ENCODE measurements at places on chromosomes 3 and 15.

DNA sequence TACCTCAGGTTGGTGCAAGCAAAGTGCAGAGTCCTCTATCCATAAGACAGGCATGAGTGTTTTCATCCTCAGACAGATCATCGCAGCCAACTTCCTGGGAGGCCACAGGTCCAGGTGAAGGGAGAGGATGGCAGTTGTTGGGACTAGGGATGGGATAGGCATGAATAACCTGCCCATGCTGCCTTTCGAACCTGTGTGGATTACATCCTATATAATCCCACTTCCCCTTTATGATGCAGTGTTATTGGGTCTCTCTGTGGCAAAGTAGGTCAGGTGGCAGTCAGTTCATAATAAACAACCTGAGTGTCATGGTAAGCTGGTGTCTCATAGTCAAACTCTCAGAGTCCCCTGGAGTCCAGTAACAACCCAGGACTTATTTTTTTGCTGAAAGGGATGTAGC, 40.4 kb downstream of the CCR3 start:
- DNase-seq = no peak

- no peak for DNase-seq
These were observed 49.0 kb upstream of the SLC4A7 start for GRCh38 chr3:27533261-27533607.

GRCh38 chr15:81281766-81282605, 42.0 kb downstream of the STARD5 start:
- no peak for DNase-seq

DNA sequence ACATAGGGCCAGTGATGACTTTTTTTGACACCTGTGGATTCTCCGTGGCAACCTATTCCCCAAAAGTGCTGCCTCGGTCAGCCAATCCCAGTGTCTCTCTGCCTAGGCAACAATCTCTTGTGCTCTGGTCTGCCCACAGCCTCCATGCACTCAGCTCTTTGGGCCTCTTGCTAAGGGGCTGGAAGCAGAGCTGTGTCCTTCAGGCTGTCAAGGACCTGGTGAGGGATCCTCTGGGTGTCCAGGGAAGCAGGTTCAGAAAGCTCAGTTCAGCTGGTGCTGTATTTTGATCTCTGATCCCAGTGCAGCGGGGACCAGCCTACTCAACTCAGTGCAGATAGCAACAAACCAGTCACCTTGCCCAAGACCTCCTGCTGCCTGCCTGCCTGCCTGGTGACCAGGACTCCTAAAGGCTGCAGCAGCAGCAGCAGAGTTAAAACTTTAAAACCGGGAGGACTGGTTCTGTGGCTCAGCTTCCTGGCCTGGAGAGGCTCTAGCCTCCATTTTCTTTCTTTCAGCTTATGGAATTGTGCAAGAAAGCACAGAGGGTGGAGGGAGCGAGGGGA, 6.2 kb downstream of the PAK6 start:
- DNase-seq = no peak

- no peak for DNase-seq
These were observed 74.7 kb downstream of the SPATA16 start for GRCh38 chr3:173066044-173067004.

GRCh38 chr15:52715411-52715810, 36.2 kb upstream of the ATOSA start:
- no peak for DNase-seq

All from NCI-H345 (cell line).